Endothelial cell of umbilical vein (primary cell): ENCODE measurements at places on chromosomes 6 and 20. TPM values are rescaled to one million over a fixed set of nuclear protein-coding genes. Genes with fewer than 3 reads are reported as not detected.

Gene CCR6
- polyA plus RNA-seq: not detected in 2 replicates

Gene MUC22
- polyA plus RNA-seq: not detected in 2 replicates

Gene UST
- 0.22 and 0.26 TPM in 2 replicates for polyA plus RNA-seq

Gene LAMA2
- polyA plus RNA-seq: 0.24 and 0.51 TPM in 2 replicates

Gene PABPC1L
- 12.6 and 14.2 TPM in 2 replicates for polyA plus RNA-seq

Gene COL19A1
- polyA plus RNA-seq: not detected in 2 replicates

Gene SLC22A7
- not detected in 2 replicates for polyA plus RNA-seq

Gene FOXS1
- 0.81 and 0.84 TPM in 2 replicates for polyA plus RNA-seq

DNA sequence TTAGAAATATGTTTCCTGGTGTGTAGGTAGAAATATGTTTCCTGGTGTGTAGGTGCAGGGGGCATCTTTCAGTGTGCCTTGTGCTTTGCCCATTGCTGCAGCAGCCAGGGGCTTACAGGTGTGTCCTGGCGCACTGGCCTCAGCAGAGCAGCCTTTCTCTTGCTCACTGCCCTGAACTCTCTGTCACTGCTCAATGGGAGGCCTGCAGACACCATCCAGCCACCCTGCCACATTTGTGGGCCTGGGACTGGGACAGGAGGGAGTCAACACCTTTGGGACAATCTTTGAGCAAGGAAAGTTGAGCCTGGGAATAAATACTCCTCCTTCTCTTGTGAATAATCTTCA is 62.4 kb upstream of the RBM24 start:
- no peak for DNase-seq

- DNase-seq: no peak
Observed at GRCh38 chr6:132167929-132168892, 217.0 kb upstream of the CCN2 start.

- no peak for DNase-seq
Observed at GRCh38 chr6:137676888-137677287, 182.7 kb upstream of the OLIG3 start.
